Fibroblast of lung (primary cell): ENCODE measurements at places on chromosomes 7 and 10. TPM values are rescaled to one million over a fixed set of nuclear protein-coding genes. Genes with fewer than 3 reads are reported as not detected.
A peak's percentile ranks its signal among the peaks of the same experiment; 100 is the strongest.

DNA sequence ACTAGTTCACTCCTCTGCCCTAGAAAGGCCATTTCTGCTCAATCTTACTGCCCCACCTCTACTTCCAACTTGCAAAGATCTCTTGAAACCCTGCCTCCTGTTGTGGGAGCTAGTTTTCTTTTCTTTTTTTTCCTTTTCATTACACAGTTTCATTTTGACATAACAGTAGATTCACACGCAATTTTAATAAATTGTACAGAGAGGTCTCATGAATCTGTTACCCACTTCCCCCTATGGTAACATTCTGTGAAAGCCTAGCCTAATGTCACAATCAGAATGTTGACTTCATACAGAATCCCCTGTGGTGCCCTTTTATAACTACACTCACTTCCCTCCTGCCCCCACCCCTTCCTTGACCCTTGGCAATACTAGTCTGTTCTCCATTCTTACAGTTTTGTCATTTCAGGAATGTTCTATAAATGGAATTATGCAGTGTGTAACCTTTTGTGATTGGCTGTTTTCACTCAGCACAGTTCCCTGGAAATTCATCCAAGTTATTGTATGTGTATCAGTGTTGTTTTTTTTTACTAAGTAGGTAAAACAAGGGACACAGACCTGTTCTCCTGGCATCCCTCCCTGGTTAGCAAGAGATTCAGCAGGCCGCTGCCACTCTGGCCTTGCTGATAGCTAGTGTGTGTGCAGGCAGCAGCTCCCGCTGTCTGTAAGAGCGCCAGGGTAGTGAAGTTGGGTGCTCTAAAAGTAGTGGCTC is 21.5 kb downstream of the CHST3 start:
- peak; percentile 96 for DNase-seq

DNA sequence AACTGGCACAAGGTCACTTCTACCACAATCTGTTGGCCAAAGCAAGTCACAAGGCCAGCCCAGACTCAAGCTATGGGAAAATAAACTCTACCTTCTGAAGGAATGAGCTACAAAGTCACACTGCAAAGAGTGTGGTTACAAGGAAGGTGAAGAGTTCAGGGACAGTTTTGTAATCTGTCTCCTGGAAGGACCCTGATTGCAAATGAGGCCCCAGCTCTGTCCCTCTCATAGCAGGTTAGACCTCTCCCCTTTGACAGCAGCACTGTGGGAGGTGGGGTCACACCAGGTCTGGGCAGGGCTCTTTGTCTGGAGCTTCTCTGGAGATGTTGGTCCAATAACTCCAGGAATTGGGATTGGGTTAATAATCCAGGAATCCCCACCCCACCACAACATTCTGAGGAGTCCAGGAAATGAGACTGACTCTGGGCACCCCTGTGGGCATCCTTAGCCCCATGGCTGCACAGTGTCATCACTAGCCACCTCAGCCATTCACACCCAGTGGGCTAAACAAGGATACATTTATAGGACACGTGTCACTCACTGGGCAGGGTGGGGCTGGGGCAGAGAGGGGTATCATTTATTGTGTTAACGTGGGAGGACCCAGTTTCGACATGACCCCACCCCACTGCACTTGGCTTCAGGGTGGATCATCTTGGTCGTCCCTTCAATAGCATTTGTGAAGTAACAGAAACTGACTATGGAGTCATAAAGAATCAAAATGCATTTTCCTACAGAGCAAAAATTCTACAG is 23.7 kb upstream of the C10orf105 start:
- no peak for DNase-seq

GRCh38 chr10:97321032-97321803 is 2.1 kb downstream of the FRAT1 start:
- DNase-seq: no peak

The ALOX5 gene
- total RNA-seq: not detected in 2 replicates

- DNase-seq: peak; percentile 79
These were observed 25.3 kb downstream of the DENND11 start for GRCh38 chr7:141676618-141677017.

DNA sequence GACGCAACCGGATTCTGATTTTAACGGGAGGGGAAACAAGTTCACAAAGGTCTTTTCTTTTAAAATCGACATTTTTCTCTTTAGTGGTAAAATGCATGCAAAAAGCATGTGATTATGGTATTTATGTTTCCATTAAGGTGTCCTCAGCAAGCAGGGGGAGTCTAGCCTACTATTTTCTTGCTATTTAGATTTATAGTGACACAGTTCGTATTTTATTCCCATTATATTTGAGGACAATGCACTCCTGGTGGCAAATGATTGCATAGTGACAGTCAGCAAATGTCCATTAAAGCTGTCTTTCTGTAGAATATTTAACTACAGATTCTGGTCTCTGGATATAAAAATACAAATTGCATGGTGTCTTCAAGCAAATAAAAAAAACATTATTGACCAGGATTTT is 554.2 kb downstream of the PARD3 start:
- DNase-seq: no peak

DNA sequence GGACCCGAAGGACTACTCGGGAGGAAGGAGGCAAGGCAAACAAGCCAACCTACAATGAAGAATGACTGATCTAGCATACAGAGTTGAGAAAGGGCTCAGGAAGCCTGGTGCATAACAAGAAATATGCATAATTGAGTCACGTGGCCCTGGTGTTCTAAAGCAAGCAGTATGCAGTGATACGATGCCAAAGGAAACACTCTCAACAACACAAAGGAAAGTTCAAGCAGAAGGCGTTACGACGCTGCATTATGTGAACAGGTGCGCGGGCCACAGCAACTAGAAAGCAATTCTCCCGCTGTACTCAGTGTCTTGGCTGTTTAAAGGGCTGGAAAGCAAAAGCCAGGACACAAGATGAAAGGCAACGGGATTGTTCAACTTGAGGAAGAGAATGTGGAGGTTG is 100.8 kb downstream of the PRTFDC1 start:
- peak; percentile 91 for DNase-seq

DNA sequence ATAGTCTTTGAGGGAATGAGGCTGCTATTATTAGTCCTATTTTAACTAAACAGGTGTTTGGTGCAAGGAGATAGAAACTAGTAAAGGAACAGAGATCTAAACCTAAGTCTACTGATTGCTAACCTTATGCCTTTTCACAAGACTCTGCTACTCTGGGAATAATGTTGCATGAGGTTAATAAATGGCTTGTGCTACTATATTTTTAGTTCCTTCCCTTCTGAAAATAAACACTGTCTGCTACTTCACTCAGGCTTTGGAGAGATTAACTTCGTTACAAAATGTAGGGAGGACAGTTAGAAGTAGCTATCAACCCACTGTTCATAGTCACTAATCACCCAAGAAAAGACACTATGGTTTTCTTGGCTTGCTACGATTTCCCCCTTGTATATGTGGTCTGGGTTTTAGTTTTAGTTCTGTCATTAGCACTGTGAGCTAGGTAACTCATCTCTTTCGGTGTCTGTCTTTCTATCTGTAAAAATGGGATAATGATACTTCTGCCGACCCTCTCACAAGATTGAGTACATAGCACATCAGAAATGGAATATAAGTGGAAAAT is 296.2 kb downstream of the LRRTM3 start:
- DNase-seq: no peak
